Activated CD4-positive, alpha-beta T cell treated with anti-CD3 and anti-CD28 coated beads for 36 hours (primary cell): ENCODE measurements at places on chromosomes 6 and 20. TPM values are rescaled to one million over a fixed set of nuclear protein-coding genes. Genes with fewer than 3 reads are reported as not detected.

The SLC17A1 gene
- total RNA-seq, result 0.09 TPM

GRCh38 chr6:22673474-22673873 is 104.1 kb downstream of the HDGFL1 start:
- no peaks in the 10 kb centered on the region for H3K27me3 ChIP-seq
- H3K4me3 ChIP-seq, result no peak overlapping the region
- H3K36me3 ChIP-seq, result no peaks in the 10 kb centered on the region
- no peaks in the 10 kb centered on the region for H3K4me1 ChIP-seq
- H3K27ac ChIP-seq, result no peak overlapping the region

GRCh38 chr6:157478926-157479325 is 97.9 kb downstream of the ZDHHC14 start:
- no peak for DNase-seq
- H3K4me3 ChIP-seq, result no peak overlapping the region
- peaks cover 8% of the 10 kb centered on the region for H3K4me1 ChIP-seq
- peaks cover 2% of the 10 kb centered on the region for H3K27me3 ChIP-seq
- H3K27ac ChIP-seq, result no peak overlapping the region

- no peak overlapping the region for H3K4me3 ChIP-seq
- no peak overlapping the region for H3K27ac ChIP-seq
- no peak for DNase-seq
- H3K4me1 ChIP-seq, result peaks cover 14% of the 10 kb centered on the region
Measured at GRCh38 chr20:64214952-64215351, 40.6 kb upstream of the PCMTD2 start.

- peaks cover 61% of the 10 kb centered on the region for H3K4me1 ChIP-seq
- peak overlapping the region; percentile 93 for H3K27ac ChIP-seq
- H3K27me3 ChIP-seq, result no peaks in the 10 kb centered on the region
- DNase-seq, result no peak
Measured at GRCh38 chr6:31658983-31659648, 1.5 kb downstream of the C6orf47 start.

The AIG1 gene
- total RNA-seq, result 22.8 TPM

- no peak overlapping the region for H3K27ac ChIP-seq
- no peak overlapping the region for H3K4me3 ChIP-seq
- H3K36me3 ChIP-seq, result no peaks in the 10 kb centered on the region
- H3K27me3 ChIP-seq, result no peaks in the 10 kb centered on the region
- no peak for DNase-seq
Measured at GRCh38 chr6:18021166-18021850, 33.9 kb upstream of the KIF13A start.

DNA sequence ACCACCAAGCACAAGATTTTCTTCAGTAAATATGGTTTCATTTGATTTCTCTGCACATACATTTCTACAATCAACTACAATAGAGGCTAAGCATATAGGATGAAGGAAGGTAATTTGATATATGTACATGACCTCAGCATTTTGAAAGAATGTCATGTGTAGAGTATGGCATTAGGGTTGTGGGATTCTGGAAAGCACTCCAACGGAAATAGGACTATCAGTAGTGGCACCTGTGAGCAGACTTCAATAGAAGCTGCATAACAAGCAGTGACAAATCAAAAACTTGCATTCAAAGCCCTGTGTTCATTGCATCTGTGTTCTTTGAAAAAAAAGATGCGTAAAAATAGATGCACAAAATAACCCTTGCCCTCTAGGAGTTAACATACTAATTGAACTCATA is 57.5 kb upstream of the EYA4 start:
- peaks cover 3% of the 10 kb centered on the region for H3K27me3 ChIP-seq
- no peaks in the 10 kb centered on the region for H3K4me1 ChIP-seq
- H3K27ac ChIP-seq, result no peak overlapping the region
- H3K36me3 ChIP-seq, result no peaks in the 10 kb centered on the region

- no peaks in the 10 kb centered on the region for H3K4me1 ChIP-seq
- no peak overlapping the region for H3K27ac ChIP-seq
- peaks cover 2% of the 10 kb centered on the region for H3K27me3 ChIP-seq
- H3K4me3 ChIP-seq, result no peak overlapping the region
Measured at GRCh38 chr20:42111349-42111748, 493.2 kb upstream of the CHD6 start.

- DNase-seq, result no peak
- no peak overlapping the region for H3K4me3 ChIP-seq
- H3K27me3 ChIP-seq, result no peaks in the 10 kb centered on the region
- H3K4me1 ChIP-seq, result no peaks in the 10 kb centered on the region
- no peaks in the 10 kb centered on the region for H3K36me3 ChIP-seq
- H3K27ac ChIP-seq, result no peak overlapping the region
Measured at GRCh38 chr6:75094614-75095200, 111.1 kb downstream of the COL12A1 start.

- no peaks in the 10 kb centered on the region for H3K36me3 ChIP-seq
- H3K4me3 ChIP-seq, result no peak overlapping the region
- H3K27me3 ChIP-seq, result no peaks in the 10 kb centered on the region
Measured at GRCh38 chr6:146679386-146679785, 80.6 kb downstream of the ADGB start.

The ARHGAP40 gene
- not detected for total RNA-seq

The ADGRB3 gene
- total RNA-seq, result not detected
